Lung microvascular endothelial cell (primary cell): ENCODE measurements at places on chromosomes 6 and 20. TPM values are rescaled to one million over a fixed set of nuclear protein-coding genes. Genes with fewer than 3 reads are reported as not detected.

- no peak for DNase-seq
Measured at GRCh38 chr20:62212299-62212698, 7.8 kb downstream of the HRH3 start.

GRCh38 chr20:4454111-4454510, 267.6 kb upstream of the PRND start:
- DNase-seq, result no peak

NRN1 gene
- total RNA-seq, result 28.1 and 41.9 TPM in 2 replicates

DNA sequence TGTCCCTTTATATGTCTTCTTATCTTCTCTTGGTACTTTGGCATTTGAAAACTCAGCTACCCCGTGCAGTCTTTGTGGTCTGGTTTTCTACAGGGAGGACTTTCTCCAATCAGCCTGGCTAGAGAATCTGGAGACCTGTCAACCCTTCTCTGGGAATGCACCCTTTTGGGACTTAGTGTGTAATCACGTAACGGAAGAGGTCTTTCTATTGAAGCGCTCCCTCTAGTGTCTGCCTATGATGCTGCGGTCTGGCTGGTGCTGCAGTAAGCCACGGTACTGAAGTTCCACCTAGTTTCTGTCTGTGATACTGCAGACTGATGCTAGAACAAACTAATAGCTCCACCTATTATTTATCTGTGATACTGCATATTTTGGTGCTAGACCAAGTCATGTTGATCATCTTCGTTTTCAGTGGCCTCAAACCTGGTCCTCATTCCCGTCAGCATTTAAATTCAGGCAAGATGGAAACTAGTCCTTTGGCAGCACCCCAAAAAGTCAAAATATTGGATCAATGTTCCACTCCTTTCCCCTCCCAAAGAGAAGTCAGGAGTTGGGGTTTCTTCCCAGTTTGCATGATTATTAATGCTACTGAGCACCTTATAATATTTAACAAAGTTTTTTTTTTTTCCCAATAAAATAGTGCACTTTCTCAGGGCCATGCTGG, 12.5 kb upstream of the SIRPB2 start:
- peak; percentile 94 for DNase-seq

- no peak for DNase-seq
Measured at GRCh38 chr20:3706774-3707507, 5.5 kb downstream of the SIGLEC1 start.

- no peak for DNase-seq
Measured at GRCh38 chr6:398558-399078, 7.1 kb downstream of the IRF4 start.

- no peak for DNase-seq
Measured at GRCh38 chr6:16392010-16392409, 153.6 kb downstream of the GMPR start.

GRCh38 chr6:31386099-31386498, 17.3 kb upstream of the MICA start:
- DNase-seq, result no peak

CUL9 gene
- total RNA-seq, result 11.6 and 19.6 TPM in 2 replicates
